GM12878 (cell line): ENCODE measurements at places on chromosomes 2 and 18. TPM values are rescaled to one million over a fixed set of nuclear protein-coding genes. Genes with fewer than 3 reads are reported as not detected.

Gene KANSL1L
- 4.3 and 4.5 TPM in 2 replicates for total RNA-seq

Gene IL36A
- total RNA-seq: not detected in 2 replicates

Gene STARD6
- total RNA-seq: 0.33 TPM in 1 of 2 replicates, not detected in the other

Gene SPRED2
- 23.9 and 25.6 TPM in 2 replicates for total RNA-seq

Gene FLACC1
- total RNA-seq: 0.29 and 0.54 TPM in 2 replicates

Gene CD302
- 2.1 and 2.2 TPM in 2 replicates for total RNA-seq

Gene LTBP1
- total RNA-seq: 0.15 and 0.32 TPM in 2 replicates

Gene VSNL1
- total RNA-seq: 0.21 TPM in 1 of 2 replicates, not detected in the other

- peak; percentile 73 for DNase-seq
Measured at GRCh38 chr2:69554981-69555380, 88.6 kb downstream of the AAK1 start.

DNA sequence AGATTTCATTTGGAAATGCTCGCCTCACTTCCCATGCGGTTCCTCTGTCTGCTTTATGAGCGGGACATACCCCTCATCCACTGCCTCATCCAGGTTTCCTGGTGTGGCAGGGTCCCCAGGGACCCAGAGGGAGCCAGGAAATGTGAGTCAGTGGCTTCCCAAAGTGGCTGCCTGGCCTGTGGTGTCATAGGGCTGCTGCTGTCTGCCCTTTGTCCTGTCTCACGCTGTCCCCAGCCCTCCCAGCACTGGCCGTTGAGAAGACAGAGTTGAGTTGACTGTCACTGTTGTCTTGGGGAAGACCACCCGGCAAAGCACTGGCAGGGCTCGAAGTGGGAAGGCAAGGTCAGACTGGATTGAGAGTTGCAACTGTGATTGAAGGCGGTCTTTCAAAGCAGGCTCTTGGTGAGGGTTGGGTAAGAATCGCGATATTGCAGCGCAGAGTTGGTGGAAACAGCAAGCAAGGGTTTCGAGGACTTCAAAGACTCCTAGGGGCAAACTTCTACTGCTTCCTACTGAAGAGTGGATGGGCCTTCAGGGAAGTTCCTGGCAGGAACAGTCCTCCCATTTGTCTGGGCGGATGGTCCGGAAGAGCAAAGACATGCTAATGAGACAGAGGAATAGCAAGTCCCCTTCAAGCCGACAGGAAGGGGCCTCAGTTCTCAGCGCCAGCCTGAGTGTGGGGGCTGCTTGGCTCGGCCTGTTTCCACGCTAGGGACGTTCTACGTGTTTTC, 33.9 kb downstream of the RAB31 start:
- no peak for DNase-seq

DNA sequence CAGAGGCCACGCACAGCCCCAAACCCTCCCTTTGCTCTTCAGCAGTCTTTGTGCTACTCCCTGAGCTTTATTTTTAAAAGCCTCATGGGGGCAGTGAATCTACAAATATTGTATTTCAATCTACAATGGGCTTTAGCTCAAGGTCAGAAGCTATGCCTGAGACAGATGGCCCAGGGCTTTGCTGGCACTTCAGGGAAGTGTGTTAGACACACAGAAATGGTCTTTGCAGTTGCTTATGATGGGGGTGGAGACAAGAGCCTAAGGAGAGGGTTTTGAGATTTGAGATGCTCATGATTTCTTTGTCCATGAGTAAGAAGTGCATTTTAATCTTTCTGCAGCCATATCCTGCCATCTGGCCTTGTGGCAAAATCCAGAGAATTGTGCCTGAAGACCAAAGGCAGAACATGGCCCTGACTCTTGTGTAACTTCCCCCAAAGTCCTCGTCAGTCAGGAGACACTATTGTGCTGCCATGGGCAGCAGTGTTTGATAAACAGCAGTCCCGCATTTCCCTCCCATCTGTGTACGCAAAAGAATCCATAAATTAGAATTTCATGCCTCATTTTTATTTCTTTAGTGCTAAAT, 92.6 kb downstream of the VAPA start:
- DNase-seq: no peak

DNA sequence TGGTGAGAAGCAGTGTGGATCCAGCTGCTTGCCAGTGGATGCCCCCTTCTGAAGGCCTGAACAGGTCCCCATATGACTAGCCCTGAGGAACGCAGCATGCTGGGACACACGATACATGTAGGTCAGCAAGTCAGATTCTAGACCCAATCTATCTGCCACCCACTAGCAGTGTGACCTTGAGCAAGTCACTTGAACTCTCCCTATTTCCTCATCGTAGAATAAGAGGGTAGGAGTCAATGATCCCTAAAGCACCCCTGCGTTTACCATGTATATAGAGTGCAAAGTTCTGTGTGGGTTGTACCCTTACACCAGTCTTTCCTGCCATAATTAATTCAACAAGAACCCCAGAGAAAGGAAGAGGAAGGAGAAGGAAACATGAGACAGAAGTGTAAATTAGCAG, 123.7 kb downstream of the GALNT14 start:
- DNase-seq: no peak

DNA sequence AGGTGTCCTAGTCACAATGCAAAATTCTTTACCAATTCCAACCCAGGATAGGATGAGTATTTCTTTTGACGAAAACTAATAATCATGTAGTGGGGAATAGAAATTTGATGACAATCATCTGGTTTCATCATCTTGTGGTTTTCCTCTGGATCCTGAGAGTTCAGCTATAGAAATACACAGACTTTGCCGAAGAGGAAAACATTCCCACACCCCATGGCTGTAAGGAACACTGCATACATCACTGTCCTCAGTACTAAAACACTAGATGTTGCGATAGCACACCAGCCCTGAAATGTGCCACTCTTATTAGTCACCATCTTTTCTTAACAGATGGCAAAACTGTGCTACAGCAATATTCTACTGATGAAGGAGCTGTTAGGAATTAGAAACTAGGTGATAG, 29.4 kb downstream of the CERKL start:
- DNase-seq: no peak

GRCh38 chr2:219706823-219707281, 79.4 kb downstream of the SLC4A3 start:
- DNase-seq: no peak

- no peak for DNase-seq
Measured at GRCh38 chr2:240397924-240398645, 37.4 kb upstream of the GPC1 start.

GRCh38 chr2:36975306-36975705, 9.0 kb upstream of the STRN start:
- no peak for DNase-seq

- no peak for DNase-seq
Measured at GRCh38 chr18:43507842-43508481, 230.7 kb upstream of the SYT4 start.

DNA sequence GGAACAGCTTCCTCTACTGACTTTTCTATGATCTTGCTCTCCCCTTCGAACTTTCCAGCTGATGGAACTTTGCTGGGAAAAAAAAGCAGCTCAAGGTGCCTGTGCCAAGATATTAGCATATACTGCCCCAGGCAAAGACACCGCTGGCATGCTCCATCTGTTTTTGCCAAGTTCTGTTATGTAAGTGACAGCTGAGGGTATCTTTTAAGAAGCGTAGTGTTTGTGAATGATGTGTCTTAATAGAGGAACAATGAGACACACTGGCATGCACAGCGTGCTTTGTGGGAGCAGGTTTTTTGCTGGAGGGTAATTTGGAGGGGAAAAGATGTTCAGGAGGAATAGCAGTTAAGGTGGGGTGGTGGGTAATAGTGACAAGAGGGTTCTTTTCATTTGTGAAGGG, 47.8 kb downstream of the SLC4A3 start:
- no peak for DNase-seq

- DNase-seq: no peak
Measured at GRCh38 chr18:75268364-75268646, 57.7 kb downstream of the TSHZ1 start.

DNA sequence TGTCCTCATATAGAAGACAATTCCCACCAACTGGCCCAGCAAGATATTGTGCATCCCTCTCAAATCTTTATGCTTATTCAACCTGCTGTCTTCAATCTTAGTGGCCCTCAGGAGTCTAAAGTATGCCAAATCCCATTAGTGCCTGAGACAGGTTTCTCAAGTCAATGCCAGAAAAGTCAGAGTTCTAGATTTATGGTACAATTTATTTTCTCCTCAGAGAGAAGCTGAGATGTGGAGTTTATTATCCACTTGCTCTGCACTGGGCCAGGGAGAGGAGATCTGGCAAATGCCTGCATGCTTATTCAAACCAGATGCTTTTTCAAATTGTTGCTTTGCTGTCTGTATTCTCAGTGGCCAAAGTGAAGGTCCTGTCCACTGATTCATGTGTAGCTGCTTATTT, 825.2 kb downstream of the METTL4 start:
- no peak for DNase-seq
